ENCODE measurements at places on chromosomes 5 and 9.

GRCh38 chr5:102959055-102959454 is 160.9 kb downstream of the GIN1 start:
- no peak for DNase-seq

DNA sequence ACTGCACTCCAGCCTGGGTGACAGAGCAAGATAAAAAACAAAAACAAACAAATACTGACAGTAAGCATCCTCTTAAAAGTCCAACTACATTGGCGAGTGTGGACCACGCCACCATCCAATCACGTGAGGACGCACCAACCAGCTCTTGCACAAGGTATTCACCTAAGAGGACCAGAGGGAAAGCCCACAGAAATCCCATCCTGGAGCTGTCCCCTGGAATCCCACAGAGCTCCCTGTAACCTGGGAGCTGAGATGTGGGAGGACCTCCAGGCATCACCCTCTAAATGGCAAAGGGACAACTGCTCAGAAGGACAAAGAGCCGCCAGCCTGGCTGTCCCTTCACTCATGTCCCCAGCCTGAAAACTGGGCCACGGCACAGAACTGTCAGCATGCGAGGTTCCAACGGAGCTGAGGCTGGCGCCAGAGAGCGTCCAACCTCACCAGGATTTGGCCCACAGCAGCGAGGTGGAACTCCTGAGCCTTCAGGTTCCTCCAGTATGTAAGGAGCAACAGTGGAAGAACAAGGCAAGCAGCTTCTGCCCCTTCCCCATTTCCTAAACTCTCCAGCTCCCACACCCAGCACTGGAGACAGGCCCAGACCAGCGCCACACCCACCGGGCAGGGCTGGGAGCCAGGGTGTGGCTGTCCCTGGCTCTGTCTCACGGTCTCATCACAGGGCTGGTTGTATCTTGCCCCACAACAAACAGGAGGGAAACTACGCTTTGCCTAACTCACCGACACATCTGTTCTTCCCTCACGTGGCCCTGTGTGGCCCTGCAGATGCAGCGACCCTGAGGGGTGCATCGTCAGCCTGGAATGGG is 15.2 kb downstream of the IPPK start:
- DNase-seq = no peak

- DNase-seq = no peak
Measured at GRCh38 chr9:21415493-21416267, 6.8 kb downstream of the IFNA8 start.

DNA sequence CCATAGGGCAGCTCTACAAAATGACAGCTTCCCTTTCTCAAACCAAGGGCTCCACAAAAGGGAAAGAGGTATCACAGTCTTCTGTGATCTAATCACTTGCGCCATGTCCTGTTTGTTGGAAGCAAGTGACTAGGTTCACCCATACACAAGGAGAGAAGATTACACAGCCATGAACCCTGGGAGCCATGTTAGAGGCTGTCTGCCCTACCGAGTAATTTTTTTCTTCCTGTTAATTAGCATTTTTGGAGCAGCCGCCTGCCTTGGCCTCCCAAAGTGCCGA is 33.2 kb upstream of the GOLPH3 start:
- no peak for DNase-seq

DNA sequence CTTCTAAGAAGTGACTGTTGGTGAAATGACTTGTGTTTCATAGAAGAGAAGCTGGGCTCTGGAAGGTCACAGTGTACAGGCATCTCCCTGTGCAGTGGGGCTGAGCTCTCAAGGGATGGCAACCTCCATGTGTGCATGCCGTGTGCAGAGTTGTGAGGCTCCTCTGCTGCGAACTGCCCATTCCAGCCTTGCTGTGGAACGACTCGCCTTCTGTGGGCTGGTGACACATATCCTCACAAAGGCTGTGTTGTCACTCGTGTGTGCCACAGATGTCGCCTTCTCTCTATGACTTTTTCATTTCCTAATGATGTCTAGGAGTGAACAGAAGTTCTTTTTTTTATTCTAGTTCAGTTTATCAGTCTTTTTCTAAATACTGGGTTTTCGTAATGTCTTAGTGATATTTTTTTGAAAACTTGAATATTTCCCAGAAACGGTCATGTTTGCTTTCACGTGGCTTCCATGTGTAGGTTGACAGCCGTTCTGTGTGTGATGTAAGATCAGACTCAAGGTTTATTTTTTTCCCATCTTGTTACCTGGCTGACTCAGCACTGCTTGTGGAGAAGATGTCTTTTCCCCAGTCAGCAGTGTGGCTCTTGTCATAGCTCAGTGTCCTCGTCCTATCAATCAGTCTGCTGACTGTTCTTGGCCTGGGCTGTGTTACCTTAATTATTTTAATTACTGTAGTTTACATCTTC is 57.3 kb upstream of the CACNA1B start:
- DNase-seq = no peak

GRCh38 chr5:114782869-114783268 is 386.8 kb downstream of the TRIM36 start:
- DNase-seq = no peak

- no peak for DNase-seq
Measured at GRCh38 chr9:7273575-7273974, 515.8 kb downstream of the KDM4C start.

DNA sequence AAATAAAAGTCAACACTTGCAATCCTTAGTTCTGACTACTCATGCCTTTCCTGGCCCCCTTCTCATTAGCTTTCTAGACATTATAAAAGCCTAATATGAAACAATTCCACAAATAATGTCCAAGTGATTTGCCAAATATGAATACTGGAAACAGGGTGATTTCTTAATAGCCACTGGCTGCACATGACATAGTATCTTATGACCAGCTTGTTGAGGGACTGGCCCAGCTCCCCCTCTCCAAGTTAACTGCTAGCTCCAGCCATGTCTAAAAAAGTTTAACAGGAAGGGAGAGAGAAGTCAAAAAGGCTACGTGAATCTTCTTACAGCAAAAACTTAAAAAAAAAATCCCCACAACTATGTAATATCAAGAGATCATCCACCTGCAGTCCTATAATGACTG is 1.5 kb downstream of the CERT1 start:
- DNase-seq = no peak

DNA sequence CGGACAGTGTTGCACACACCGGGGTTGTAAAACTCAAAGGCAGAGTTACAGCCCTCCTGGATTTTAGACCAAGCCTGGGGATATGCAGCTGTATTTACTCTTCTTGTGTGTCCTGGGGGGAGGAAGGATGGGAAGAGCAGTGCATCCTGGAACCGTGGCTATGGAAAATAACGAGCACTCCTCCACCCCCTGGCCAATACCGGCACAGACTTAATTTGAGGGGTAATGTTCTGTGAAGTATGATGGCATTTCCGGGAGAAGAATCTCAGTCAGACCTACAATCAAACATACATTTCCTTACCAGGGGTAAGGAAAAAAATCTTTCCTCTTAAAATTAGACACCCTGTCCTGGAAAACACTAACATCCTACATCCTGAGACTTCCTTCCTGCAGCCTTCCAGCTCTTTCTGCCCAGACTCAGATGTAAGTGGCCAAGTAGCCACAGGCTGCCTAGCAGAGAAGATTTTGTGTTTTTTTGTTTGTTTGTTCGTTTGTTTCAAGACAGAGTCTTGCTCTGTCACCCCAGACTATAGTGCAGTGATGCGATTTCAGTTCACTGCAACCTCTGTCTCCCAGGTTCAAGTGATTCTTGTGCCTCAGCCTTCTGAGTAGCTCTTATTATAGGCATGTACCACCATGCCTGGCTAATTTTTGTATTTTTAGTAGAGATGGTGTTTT is 11.0 kb upstream of the ERMP1 start:
- DNase-seq = peak; percentile 94

DNA sequence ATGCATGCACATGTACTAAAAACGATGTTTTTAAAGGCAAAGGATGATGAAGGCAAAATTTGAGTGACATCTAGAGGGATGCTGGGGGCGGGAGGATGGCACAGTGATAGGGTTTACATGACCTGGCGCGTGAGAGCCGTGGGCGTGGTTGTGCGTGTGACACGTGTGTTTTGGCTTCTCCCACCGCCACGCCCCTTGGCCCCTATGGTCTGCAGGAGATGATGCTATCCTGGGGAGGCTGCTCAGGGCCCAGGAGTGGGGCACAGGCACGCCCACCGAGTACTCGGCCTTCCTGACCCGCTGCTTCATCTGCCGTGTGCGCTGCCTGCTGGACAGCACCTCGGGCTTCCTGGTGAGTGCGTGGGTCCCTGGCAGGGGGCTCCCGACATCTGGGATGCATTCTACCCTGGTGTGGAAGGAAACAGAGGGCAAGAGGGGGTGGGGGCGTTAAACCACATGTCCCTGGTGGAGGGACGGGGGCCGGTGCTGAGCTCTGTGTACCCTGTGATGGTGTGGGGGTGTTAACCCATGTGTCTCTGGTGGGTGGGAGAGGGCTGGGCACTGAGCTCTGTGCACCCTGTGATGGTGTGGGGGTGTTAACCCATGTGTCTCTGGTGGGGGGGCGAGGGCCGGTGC is 19.2 kb upstream of the EXOC3 start:
- no peak for DNase-seq

GRCh38 chr5:79454043-79454442 is 59.9 kb downstream of the HOMER1 start:
- no peak for DNase-seq

- no peak for DNase-seq
Measured at GRCh38 chr9:32955655-32956478, 45.6 kb downstream of the APTX start.

DNA sequence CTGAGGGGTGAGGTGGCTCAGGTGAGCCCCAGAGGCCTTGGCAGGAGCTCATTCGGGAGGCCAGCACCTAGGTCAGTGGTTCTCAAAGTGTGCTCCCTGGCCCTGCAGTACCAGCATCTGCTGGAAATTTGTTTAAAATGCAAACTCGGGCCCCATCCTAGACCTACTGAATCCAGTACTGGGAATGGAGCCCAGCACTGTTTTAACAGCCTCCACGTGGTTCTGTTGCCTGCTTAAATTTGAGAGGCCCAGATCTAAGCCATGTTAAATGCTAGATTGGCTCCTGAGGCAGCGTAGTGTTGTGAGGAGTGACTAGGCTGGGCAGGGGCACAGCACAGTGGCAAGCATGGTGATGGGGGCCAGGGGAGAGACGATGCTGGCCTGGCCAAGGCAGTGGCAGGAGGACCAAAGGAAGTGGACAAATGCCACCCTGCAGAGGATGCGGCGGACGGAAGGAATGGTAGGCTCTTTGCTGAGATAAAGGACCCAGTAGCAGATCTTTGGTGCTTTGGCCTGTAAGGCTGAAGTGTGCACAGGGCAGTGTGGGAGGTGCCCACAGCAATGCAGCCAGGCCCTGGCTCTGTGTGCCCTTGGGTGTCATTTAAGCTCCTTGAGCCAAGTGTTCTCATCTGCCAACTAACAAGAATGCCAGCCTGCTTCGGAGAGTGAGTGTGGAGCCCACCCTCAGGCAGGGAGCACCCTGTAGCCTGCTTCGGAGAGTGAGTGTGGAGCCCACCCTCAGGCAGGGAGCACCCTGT is 4.2 kb downstream of the PRR7 start:
- no peak for DNase-seq

DNA sequence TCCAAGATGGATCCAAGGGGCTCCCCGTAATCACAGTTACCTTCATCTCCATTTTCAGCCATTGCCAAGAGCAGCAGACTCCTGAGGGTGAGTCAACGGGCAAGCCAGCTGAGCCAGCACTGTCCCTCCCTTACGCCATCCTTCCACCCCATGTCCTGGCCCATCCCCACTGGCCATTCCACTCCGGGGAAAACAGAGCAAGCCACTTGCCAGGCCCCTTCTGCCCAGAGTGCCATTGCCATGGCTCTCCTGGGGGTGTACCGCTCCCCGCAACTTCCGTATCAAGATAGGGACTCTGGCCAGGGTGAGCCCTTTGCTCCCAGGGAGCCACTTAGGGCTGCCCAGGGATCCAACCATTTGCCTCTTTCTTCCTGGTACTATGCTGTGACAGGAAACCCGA is 48.9 kb upstream of the CDKN2AIPNL start:
- no peak for DNase-seq

- no peak for DNase-seq
Measured at GRCh38 chr9:33437205-33437604, 10.2 kb downstream of the AQP3 start.

DNA sequence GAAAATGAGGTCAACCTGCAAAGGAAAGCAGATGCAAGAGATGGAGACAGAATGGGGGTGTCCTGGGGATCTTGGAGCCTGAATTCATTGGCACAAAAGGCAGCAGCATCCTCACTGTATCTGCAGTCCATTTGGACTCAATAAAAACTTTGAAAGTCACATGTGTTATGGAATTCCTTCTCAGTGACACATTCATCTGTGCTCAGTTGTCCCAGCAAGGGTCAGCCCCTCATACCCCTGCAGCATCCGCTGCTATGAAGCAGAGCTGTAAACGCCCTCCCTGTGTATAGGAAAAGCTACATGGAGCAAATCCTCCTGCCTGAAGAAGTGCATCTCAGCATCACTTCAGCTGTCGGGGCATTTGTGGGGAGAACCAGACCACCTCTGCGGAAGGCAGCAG is 14.5 kb upstream of the RARS1 start:
- DNase-seq = no peak

DNA sequence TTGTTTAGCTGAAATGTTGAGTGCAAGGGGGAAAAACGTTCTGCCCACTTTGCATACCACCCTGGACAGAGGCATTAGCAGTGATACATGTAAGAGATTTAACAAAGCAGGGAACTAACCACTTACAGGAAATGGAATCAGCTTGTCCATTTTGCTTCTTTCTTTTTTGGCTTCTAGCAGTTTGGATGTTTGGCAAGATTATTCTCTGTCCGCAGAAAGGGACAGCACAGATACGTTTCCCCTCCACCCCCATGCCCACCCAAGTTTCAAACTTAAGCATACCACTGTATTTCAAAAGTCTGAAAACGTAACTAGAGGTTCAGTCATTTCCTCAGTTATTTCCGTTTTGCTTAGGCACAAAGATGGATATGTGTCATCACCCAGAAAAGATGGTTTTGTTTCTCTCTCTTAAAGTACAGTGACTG is 118.4 kb downstream of the GDNF start:
- no peak for DNase-seq

GRCh38 chr9:7979611-7980010 is 180.0 kb upstream of the DMAC1 start:
- no peak for DNase-seq

DNA sequence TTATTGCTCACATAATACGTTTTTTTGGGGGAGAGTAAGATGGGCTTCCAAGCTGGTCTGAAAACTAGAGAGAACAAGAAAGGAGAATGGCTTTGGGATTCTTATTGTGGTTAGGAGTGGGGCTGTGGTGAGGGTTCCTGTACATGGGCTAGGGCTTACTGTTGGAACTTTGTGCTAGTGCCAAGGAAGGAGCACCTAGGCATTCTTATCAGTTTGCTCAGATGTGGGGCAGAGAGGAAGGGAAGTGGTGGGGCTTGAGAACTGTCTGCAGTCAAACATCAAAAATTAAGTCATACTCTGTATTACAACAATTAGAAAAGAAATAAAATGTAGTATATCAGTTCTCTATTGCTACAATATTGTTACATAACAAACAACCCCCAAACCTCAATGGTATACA is 4.0 kb upstream of the THBS4 start:
- no peak for DNase-seq

GRCh38 chr9:34185778-34186551 is 7.1 kb downstream of the UBAP1 start:
- DNase-seq = peak; percentile 76

All from NCI-H2081 (cell line).